ENCODE measurements at places on chromosomes 7 and 10. TPM values are rescaled to one million over a fixed set of nuclear protein-coding genes. Genes with fewer than 3 reads are reported as not detected.

The WAPL gene
- total RNA-seq: 19.9 TPM

The GRID2IP gene
- not detected for total RNA-seq

DNA sequence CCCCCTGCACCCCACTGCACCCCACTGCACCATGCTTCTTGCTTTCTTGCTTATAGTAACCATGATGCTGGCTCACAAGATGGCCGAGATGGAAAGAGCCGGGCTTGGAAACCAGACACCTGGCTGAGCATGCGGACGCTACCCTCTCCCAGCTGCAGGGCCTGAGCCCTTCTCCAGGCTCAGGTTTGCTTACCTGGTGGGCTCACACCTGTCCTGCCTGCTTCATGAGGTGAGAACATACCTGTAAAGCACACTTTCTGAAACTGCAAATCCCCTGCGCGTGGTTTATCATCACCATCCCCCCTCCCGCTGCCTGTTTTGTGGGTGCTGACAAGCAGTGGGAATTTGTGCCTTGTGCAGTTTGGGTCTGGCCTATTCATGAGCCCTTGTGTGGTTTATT, 302.7 kb downstream of the GLRX3 start:
- DNase-seq: no peak
- no peaks in the 10 kb centered on the region for H3K36me3 ChIP-seq
- H3K4me1 ChIP-seq: no peaks in the 10 kb centered on the region
- no peaks in the 10 kb centered on the region for H3K27me3 ChIP-seq
- no peak overlapping the region for H3K27ac ChIP-seq

DNA sequence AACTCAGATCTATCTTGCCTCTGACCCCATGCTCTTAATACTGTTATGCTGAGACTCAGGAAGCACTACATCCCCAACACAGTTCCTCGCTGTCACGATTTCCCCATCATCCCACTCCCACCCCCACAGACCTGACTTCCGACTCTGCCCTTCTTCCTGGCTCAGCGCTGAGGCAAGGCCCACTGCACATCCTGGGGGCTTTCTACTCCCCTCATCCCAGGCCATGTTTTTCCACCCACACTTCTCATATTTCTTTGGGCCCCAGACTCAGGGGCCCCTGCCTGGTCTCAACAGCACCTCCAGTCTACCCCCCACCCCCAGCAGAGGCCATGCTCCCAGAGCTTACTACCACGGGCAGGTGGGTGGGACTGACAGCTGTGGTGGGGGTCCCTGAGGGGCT, 7.7 kb upstream of the NDST2 start:
- DNase-seq: no peak
- no peaks in the 10 kb centered on the region for H3K36me3 ChIP-seq
- peaks cover 5% of the 10 kb centered on the region for H3K4me1 ChIP-seq
- H3K27me3 ChIP-seq: no peaks in the 10 kb centered on the region
- no peak overlapping the region for H3K4me3 ChIP-seq
- no peak overlapping the region for H3K27ac ChIP-seq

GRCh38 chr10:108836362-108836761, 1086.9 kb downstream of the XPNPEP1 start:
- H3K27ac ChIP-seq: no peak overlapping the region
- H3K36me3 ChIP-seq: no peaks in the 10 kb centered on the region
- H3K4me1 ChIP-seq: no peaks in the 10 kb centered on the region
- H3K4me3 ChIP-seq: no peak overlapping the region
